Skeletal muscle cell (primary cell): ENCODE measurements at places on chromosomes 3 and 15.

DNA sequence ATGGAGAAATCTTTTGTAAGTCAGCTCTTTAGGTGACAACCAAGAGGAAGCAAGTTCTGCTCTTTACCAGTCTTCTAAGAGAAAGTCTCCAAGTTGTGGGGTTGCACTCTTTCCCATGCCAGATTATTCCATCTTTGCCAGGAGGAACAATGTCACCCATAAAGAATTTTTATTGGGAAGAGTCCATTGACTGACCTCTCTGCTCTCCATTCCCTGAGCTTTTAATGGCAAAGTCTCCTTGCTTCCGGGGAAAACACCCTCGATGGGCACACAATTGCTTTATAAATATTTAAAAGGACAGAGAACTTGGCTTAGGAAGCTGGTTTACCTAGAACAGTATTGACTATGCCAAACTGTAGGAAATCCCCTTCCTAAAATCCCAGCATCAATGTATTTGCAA lies 19.9 kb upstream of the UBE2E1 start:
- no peak for DNase-seq

DNA sequence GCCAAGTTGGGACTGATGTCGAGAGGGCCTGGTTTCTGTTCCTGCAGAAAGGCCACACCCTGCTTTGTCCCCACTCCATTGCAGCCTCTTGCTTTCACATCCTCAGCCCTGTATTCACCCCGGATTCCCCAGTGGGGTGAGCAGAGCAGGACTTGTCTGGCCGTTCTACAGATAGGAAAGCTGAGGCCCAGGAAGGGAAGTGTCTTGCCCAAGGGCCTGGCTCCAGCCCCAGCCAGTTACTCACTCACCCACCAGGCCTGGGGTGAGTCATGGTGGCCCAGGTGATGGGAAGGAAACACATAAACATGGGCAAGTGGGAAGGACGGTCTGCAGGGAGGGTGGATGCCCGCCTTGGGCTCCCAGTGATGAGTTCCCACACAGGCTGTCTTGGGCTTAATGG lies 6.1 kb upstream of the DUSP7 start:
- DNase-seq: no peak

DNA sequence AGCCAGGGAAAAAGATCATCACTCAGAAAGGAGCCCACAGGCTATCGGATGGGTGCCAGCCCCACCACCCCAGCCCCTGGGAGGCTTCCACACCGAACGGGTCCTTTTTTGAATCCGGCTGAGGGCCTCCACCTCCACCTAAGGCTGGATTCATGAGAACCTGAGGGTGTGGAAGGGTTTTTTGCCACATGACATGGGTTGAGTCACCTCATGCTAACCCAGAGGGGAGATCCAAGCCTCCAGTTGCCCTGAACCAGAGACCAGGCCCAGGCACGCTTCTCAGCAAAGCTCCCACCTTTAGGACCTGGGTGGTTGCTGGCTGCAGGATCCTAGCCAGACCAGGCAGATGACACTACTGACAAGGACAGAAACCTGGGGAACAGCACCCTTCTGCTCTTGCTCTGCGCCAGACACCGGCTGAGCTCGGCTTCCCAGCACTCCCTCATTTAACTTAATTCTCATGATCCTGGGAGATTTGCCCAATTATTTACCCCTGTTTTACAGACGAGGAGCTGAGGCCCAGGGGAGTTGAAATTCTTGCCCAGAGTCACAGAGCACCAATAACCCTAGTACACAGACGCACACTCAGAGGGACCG lies 25.6 kb downstream of the DUSP7 start:
- DNase-seq: no peak

- no peak for DNase-seq
These were observed 17.0 kb downstream of the PIK3CB start for GRCh38 chr3:138817695-138818094.

DNA sequence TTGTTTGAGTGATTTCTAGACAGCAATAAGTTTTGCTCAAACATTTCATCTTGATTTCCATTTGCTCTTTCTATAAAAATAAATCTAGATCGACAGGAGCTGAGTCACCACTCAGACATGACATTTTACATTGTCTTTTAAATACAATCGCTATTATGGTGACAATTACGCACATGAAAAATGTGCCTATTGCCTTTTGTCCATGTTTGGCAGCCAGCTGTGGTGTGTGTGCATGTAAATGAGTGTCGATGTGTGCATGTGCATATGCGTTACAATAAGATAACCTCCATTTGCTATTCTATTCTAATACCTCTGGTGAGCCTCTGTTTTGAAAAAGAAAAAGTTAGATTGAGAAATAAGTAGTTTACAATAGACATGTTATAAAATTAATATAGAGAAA lies 89.7 kb upstream of the GRM7 start:
- no peak for DNase-seq

- DNase-seq: no peak
These were observed 22.8 kb upstream of the OSTN start for GRCh38 chr3:191176038-191176785.

GRCh38 chr15:42274702-42274989 lies 1.4 kb upstream of the TMEM87A start:
- DNase-seq: no peak

DNA sequence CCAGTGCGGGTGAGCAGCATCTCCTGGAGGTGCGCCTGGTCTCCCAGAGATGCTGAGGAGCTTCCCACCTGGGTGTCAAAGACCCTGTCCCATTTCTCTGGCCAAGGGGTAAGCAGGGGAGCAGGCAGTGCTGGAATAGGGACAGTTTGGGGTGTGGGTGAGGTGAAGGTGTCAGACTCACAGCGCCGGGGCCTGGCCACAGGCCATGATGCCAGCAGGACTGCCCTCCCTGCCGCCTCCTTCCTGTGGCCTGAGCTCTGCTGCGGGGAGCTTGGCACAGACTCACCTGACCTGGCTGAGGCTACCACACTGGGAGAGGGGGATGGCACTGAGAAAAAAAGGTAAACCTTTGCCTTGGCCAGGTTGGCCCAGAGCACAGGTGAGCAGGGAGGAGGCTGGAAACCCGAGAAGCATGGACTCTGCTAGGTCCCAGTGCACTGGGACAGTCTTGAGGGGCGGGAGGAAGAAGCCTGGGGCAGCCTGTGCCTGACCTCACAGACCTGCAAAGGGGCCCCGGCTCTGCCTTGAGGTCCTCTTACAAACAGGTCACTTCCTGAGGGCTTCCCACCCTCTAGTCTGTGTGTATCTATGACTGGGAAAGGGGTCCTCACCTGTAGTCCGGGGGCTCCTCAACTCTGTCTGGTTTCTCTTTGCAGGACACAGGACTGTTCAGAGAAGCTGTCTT lies 28.2 kb downstream of the GRAMD2A start:
- no peak for DNase-seq

DNA sequence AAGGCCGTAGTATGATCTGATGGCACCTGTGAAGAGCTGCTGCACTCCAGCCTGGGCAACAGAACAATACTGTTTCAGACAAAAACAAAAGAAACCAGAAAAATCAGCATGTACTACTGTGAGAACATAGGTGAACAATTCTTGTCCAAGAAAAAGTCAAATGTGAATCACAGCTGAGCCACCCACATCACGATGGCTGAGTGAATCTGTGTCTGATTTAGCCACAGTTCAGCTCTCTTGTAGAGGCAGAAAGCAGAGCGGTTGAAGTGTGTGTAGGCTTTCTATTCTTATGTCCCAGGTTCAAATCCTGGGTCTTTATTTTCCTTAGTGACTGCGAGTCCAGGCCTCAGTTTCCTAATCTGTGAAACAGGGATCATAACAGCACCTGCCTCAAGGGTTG lies 4.4 kb upstream of the FURIN start:
- DNase-seq: no peak

DNA sequence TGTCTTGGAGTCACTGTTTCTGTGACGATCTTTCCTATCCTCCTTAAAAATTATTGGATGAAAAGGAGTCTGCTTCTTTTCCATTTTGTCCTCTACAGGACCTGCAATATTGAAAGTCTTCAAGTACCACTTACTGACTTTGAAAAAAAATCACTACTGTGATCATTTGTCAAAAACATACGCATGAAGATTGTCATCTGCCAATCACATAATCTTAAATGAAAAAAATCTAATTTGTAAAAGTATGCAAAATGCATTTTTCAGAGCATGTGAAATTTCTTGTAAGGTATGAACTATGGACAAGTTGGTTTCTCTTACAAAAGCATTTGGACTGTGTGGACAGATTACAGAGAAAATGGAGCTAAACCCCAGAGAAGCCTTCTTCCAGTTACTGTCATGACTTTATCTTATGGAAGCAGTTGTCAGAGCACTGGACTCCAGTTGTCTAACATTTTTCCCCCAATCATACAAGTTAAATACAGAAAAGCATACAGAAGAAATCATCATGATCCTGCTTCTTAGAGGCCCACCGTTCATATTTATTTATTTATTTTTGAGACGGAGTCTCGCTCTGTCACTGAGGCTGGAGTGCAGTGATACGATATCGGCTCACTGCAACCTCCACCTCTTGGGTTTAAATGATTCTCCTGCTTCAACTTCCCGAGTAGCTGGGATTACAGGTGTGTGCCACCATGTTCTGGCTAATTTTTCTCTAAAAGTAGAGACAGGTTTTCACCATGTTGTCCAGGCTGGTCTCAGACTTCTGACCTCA lies 3.4 kb upstream of the PXK start:
- DNase-seq: no peak

DNA sequence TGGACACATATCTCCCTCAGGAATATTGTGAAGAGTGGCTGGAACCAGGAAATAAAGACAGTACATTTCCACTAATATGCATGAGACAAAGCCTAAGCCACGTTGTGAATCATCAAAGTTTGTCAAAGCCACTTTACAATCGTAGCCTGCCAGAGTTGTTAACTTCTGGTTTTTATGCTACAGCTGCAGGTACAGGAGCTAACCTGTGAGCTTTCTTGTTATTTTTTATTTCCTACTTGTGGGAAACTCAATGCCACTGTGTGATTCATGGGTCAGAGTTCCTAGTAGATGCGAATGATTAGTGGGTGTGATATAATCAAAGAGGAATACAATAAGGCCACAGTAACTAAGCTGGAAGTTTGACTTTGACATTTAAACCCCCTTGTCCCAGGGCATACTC lies 44.4 kb upstream of the TEX9 start:
- DNase-seq: no peak

- DNase-seq: no peak
These were observed 486 bp downstream of the SAMMSON start for GRCh38 chr3:70000028-70000410.

DNA sequence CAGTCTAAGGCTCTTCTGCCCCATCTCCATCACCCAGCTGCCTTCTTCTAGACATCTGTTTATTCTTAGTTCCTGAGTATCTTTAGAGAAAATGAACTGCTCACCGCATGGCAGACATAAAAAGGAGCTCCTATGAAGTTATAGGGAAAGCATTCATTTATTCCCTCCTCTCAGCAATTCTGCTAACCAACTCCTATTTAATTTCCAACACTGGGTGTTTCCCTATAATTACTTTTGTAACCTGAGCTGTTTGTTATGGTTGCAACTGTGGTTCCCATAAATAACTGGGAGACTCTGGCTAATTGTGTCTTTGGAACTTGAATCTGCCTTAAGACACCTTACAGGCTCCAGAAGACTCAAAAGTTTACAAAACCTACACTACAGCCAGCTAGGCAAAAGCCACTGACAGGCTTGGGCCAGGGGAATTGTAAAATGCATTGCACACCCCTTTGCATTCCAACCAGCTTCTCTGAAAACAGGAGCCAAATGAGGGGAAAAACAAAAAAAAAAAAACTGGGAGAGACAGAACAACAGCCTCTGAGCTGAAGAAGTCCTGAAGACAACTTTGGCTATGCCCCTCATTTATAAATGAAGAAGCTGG lies 231.5 kb upstream of the FEZF2 start:
- DNase-seq: no peak

- DNase-seq: no peak
These were observed 185.2 kb upstream of the RGMA start for GRCh38 chr15:93274257-93274656.

DNA sequence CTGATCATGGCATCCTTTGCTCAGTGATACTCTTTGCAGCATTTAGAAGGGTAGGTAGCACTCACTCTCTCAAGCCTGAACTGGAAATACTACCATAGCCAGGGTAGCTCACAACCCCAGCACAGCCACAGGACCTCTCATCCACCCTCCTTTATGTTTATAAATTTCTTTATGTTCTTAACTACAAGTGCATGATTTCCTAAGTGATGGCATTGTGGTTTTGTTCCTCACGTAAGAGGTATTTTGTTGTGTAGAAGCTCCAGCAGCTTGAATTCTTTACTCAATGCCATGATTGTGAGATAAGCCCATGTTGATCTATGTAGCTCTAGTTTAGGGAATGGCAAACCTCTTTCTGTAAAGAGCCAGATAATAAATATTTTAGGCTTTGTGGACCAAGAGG lies 7.9 kb upstream of the RTP3 start:
- no peak for DNase-seq

- no peak for DNase-seq
These were observed 71.0 kb downstream of the TCF12 start for GRCh38 chr15:56989411-56989924.

- DNase-seq: no peak
These were observed 190.1 kb downstream of the UACA start for GRCh38 chr15:70573121-70573850.

DNA sequence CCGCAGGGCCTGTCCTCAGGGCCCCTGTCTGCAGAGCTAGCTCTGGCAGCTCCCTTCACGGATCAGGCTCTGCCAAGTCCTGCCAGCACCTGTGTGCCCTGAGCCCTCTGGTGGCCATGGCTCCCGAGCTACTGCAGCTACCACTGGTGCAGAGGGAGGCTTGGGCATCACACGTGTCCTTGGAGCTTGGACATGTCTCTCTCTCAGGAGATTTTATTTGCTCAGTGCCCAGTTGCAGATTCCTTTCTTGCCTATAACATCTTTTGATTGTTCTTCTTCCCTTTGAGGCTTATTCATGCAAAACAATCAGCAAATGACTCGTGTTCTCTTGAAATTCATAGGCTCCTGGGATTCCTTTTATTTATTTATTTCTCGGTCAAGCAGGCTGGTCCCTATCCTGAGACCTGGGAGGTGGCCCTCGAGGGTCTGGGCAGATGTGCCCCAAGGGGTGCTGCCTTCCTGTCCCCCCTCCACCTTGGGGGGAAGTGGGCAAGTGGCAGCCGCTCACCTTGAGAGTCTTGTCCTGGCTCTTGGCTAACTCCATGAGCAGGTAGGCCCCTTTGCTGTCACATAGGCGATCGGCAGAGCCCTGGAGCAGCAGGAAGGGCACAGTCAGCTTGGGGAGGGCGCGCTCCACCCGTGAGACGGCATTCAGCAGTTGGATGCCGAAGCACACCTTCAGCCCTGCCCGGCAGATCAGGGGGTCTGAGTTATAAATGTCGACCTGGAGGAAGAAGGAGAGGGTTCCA lies 21.9 kb downstream of the ABTB1 start:
- no peak for DNase-seq

- no peak for DNase-seq
These were observed 1.4 kb upstream of the NECTIN3 start for GRCh38 chr3:111069974-111070771.
